Activated CD8-positive, alpha-beta T cell treated with anti-CD3 and anti-CD28 coated beads for 36 hours (primary cell): ENCODE measurements at places on chromosomes 12 and 14.

GRCh38 chr14:22598896-22599244 lies 770 bp downstream of the ABHD4 start:
- DNase-seq, result peak; percentile 60

GRCh38 chr14:56816574-56817391 lies 6.5 kb upstream of the OTX2 start:
- no peak for DNase-seq

DNA sequence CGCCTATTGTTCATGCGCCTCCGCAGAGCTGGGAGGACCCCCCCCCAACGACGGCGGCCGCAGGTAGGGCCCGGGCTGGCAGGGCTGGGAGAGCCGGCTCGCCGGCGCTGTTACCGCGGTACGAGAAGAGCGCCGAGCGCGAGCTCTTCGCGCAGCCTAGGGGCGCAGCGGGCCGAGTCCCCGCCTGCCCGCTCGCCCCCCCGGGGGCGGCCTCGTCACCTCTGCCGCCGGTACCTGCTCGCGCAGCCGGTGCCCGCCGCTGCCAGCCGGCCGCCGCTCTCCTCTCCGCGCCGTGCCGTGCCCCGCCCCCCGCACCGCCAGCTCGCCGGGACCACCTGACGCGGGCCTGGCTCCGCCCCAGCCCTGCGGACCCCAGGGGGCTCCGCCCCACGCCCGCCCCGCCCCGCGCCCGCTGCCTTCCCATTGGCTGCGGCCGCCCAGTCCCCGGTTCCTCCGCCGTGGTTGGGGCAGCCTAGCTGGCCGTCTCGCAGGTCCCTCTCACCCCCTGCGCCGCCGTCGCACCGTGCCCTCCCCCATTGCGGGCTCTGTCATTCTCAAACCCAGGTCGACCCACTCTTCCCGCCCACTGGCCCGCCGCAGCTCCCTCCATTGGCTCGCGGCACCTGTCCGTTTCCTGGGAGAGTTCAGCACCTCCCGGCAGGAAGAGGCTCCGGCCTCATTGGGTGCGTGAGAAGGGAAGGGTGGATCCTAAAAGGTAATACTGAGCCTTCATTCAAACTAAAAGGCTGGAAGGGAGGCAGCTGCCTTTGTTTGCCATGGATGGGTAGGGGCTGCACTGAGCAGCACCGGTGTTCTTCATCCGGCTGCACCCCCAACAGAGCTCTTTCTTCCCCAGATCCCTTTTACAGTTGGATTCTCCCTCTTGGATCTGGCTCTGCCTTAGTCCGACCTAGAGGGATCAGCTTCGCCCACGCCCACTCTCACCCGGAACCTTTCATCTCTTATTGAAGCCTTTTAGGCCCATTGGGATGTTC lies at the start of gene MAP3K9:
MAP3K9 (minus strand) TSS at position 289 of the 995 bp plus-strand sequence. CDS start 342 bp downstream, outside the sequence.
- DNase-seq, result peak; percentile 97

DNA sequence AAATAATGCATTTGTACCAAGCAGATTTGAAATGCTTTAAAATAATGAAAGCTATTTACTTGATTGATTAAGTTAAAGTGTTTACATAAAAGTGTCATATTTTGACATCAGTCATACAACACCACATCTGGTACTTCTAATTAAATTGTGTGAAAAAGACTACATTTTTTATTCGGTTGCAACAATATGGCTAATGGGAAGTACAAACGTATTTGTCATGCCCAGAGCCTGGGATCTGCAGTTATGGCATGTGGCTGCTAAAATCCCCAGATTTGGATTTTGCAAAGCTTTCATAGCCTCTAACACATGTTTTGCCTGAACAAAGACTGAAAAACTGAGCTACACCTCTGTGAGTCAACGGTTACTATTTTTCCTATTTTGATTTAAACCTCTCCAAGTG lies 66.6 kb downstream of the LLPH start:
- DNase-seq, result no peak

- no peak for DNase-seq
Measured at GRCh38 chr12:26211331-26211730, 16.0 kb downstream of the SSPN start.
